ENCODE measurements at places on chromosomes 3 and 15. TPM values are rescaled to one million over a fixed set of nuclear protein-coding genes. Genes with fewer than 3 reads are reported as not detected.
A peak's percentile ranks its signal among the peaks of the same experiment; 100 is the strongest.

- no peak for DNase-seq
- peaks cover 2% of the 10 kb centered on the region for H3K27me3 ChIP-seq
- H3K36me3 ChIP-seq = no peaks in the 10 kb centered on the region
- no peak overlapping the region for H3K27ac ChIP-seq
- H3K4me3 ChIP-seq = no peak overlapping the region
These were observed 36.9 kb downstream of the SENP8 start for GRCh38 chr15:72155003-72155621.

GRCh38 chr3:52303811-52304210, 12.3 kb upstream of the DNAH1 start:
- no peak overlapping the region for H3K4me3 ChIP-seq
- H3K27me3 ChIP-seq = no peaks in the 10 kb centered on the region
- H3K36me3 ChIP-seq = no peaks in the 10 kb centered on the region
- no peak overlapping the region for H3K27ac ChIP-seq
- peaks cover 29% of the 10 kb centered on the region for H3K4me1 ChIP-seq

GRCh38 chr3:58612830-58613229, 35.6 kb upstream of the FAM107A start:
- peaks cover 1% of the 10 kb centered on the region for H3K4me1 ChIP-seq
- H3K27me3 ChIP-seq = no peaks in the 10 kb centered on the region
- H3K36me3 ChIP-seq = no peaks in the 10 kb centered on the region
- H3K27ac ChIP-seq = no peak overlapping the region
- H3K4me3 ChIP-seq = no peak overlapping the region

- H3K27ac ChIP-seq = no peak overlapping the region
- no peak for DNase-seq
- peaks cover 4% of the 10 kb centered on the region for H3K27me3 ChIP-seq
- H3K4me3 ChIP-seq = no peak overlapping the region
These were observed 31.3 kb upstream of the LYSMD4 start for GRCh38 chr15:99764522-99764921.

DNA sequence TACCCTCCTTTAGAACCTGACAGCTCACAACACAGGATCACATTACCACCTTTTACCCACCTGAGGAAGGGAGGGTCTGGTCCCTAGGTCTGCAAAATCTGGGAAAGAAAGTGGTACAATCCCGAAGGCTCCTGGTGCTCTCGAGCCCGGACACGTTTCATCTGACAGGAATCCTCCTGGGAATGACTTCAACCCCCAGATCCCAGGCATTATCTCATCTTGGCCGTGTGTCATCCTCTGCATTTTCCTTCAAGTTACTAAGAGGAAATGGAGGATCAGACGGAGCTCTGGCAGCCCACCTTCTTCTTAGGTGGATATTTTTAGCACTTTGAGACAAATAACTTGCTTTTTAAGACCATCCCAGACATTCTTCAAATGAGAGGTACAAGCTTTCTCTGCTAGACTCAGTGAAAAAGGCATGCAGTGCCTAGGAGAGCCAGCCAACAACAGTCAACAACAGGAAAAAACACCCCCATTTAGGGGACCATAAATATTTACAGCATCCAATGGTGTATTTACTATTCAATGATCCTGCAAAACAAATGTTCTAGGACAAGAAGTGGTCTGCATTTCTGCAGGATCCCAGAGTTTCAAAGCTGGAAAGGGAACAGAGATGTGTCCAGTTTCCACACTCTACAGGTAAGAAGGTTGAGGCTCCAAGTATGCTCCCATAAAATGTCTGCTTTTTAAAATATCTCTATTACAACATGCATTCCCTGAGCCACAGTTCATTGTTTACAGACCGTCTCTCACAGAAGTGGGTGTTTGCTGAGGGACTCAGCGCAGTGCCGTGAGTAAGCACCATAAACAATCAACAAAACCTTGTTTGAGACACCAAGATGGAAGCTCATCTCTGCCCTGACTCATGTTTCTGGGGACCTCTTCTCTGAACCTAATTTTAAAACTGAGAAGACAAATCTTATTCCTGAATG, 38.3 kb upstream of the ARHGEF3 start:
- no peak for DNase-seq
- no peak overlapping the region for H3K4me3 ChIP-seq
- no peak overlapping the region for H3K27ac ChIP-seq
- no peaks in the 10 kb centered on the region for H3K36me3 ChIP-seq

DNA sequence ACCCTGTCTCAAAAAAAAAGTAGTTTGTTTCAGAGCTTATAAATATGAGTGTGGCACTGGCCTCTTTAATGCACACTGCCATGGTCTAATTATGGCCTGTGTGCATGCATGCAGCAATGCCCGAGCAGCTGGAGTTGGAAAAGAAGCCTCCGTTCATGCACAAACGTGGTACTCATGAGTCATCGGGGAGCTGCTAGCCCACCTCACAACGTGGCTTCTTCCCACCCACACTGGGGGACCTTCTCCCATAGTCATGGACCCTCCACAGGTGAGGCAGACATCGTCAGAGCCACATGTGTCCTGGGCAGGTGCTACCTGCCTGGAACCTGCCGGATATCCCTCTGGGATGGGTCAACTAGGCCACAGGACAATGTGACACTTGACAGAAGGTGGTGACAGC, 66.7 kb downstream of the ATP10A start:
- DNase-seq = no peak
- H3K4me1 ChIP-seq = peaks cover 60% of the 10 kb centered on the region
- H3K4me3 ChIP-seq = no peak overlapping the region

GRCh38 chr3:103470498-103470897, 1035.7 kb downstream of the ZPLD1 start:
- no peaks in the 10 kb centered on the region for H3K4me1 ChIP-seq
- no peaks in the 10 kb centered on the region for H3K27me3 ChIP-seq
- no peak overlapping the region for H3K27ac ChIP-seq

DNA sequence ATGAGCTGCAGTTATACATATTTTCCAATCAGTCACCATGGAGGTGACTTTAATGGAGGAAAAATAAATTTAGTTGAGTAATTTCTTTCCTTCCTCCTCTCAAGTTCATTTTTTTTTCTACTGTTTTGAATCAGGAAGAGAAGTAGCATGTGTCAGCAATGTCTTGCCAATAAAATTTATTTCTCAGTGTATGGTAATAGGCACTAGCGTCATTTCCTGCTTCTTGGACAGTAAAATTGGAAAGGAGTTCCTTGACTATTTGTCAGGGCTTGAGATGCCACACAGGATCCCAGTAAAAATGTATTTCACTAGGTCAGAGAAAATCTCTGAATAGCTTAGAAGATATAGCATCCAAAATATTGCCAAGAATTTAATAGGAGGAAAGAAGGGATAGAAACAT, 605.9 kb downstream of the ROBO1 start:
- no peaks in the 10 kb centered on the region for H3K36me3 ChIP-seq
- H3K27me3 ChIP-seq = no peaks in the 10 kb centered on the region
- no peak for DNase-seq
- no peak overlapping the region for H3K4me3 ChIP-seq

- H3K4me3 ChIP-seq = no peak overlapping the region
- no peak overlapping the region for H3K27ac ChIP-seq
- DNase-seq = no peak
- no peaks in the 10 kb centered on the region for H3K27me3 ChIP-seq
- no peaks in the 10 kb centered on the region for H3K36me3 ChIP-seq
These were observed 140.4 kb upstream of the TP63 start for GRCh38 chr3:189490749-189491148.

DNA sequence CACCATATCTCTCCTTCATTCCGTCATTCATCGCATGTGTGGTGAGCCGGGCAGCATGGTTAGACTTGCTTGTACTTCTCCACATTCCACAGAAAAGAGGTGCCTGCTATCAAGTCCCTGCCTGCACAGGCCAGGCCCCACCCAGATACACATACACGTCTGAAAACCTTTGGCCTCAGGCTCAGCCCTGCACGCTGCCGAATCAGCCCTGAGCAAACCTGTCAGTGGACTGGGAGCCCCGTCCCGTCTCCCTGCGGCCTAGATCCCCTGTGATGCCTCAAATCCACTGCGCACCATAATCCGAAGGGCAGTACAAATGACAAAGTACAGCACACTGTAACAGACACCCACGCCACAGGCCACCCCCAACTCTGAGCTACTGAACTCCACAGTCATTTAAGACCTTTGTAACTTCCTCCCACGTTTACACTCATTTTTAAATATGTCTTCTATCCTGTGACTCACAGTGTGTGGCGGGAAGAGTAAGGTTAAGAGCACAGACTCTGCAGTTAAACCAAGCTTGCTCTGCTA, 67.1 kb downstream of the MB21D2 start:
- no peaks in the 10 kb centered on the region for H3K36me3 ChIP-seq
- peaks cover 11% of the 10 kb centered on the region for H3K27me3 ChIP-seq
- peak; percentile 76 for DNase-seq
- H3K27ac ChIP-seq = peak overlapping the region; percentile 75
- H3K4me3 ChIP-seq = no peak overlapping the region
- peaks cover 18% of the 10 kb centered on the region for H3K4me1 ChIP-seq

GRCh38 chr3:118900737-118901525, 133.7 kb downstream of the IGSF11 start:
- H3K4me3 ChIP-seq = no peak overlapping the region
- peaks cover 5% of the 10 kb centered on the region for H3K4me1 ChIP-seq
- DNase-seq = no peak
- no peaks in the 10 kb centered on the region for H3K36me3 ChIP-seq
- peaks cover 4% of the 10 kb centered on the region for H3K27me3 ChIP-seq
- H3K27ac ChIP-seq = no peak overlapping the region

DNA sequence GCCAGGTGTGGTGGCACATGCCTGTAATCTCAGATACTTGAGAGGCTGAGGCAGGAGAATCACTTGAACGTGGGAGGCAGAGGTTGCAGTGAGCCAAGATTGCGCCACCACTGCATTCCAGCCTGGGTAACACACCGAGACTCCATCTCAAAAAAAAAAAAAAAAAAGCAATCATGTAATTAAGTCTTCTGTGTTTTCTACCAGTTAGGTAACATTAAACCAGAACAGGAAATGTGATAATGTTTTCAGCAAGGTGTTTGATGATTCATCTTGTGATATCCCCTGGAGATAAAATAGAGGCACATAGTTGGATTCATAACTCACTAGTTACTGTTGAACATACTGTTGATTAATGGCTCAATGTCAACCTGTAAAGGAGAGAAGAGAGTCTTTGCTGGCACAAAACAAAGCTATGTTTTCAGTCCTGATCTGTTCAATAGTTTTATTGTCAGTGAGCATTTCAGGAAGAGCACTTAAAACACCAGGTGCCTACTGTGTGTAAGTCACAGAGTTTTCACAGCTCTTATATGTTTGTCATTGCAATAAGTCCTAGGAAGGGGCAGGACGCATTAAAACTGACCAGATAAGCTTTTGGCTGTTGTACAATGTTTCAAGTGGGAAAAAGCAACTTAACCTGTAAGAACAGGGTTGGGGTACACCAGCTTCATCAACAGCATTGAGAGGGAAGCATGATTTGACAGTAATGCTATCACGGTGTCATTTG, 19.5 kb downstream of the DNAJB11 start:
- H3K36me3 ChIP-seq = peaks cover 7% of the 10 kb centered on the region
- no peak for DNase-seq
- H3K27ac ChIP-seq = peak overlapping the region; percentile 35
- H3K27me3 ChIP-seq = no peaks in the 10 kb centered on the region

Gene KLHL6
- 62.8 TPM for total RNA-seq

Data from activated CD4-positive, alpha-beta T cell treated with anti-CD3 and anti-CD28 coated beads for 36 hours (primary cell).